ENCODE measurements at places on chromosomes 16 and 17.

- no peak for DNase-seq
Observed at GRCh38 chr17:27540318-27541101, 84.3 kb downstream of the KSR1 start.

- no peak for DNase-seq
Observed at GRCh38 chr16:72179204-72179970, 7.4 kb upstream of the PMFBP1 start.

DNA sequence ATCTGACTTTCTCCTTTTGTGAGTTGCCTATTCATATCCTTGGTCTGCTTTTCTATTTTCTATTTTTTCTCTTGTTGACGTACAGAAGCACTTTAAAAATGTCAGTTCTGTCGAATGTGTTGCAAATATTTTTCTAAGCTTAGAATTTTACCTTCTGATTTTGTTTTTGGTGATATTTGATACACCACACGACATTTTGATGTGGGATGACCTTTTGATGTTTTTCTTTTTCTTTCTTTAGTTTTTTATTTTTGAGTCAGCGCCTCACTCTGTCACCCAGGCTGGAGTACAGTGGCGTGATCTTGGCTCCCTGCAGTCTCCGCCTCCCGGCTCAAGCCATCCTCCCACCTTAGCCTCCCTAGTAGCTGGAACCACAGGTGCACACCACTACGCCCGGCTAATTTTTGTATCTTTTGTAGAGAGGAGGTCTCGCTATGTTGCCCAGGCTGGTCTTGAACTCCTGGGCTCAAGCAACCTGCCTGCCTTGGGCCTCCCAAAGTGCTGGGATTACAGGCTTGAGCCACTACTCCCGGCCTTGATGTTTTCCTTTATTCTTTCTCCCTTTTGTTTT lies 39.6 kb downstream of the WSB1 start:
- no peak for DNase-seq

DNA sequence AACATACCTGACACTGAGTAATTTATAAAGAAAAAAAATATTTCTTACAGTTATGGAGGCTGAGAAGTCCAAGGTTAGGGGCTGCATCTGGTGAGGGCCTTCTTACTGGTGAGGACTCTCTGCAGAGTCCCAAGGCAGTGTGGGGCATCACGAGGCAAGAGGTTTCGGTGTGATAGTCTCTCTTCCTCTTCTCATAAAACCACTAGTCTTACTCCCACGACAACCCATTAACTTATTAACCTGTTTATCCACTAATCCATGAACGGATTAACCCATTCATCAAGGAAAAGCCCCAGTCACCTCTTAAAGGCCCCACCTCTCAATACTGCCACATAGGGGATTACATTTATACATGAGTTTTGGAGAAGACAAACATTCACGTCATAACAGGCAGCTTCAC lies 20.1 kb downstream of the CIITA start:
- no peak for DNase-seq

- DNase-seq: no peak
Observed at GRCh38 chr17:12982224-12982623, 35.6 kb downstream of the ELAC2 start.

- DNase-seq: no peak
Observed at GRCh38 chr17:55433629-55434422, 12.2 kb upstream of the MMD start.

GRCh38 chr16:8194794-8195193 lies 395.5 kb downstream of the TMEM114 start:
- DNase-seq: no peak

- no peak for DNase-seq
Observed at GRCh38 chr16:12584488-12585233, 219.0 kb downstream of the CPPED1 start.

DNA sequence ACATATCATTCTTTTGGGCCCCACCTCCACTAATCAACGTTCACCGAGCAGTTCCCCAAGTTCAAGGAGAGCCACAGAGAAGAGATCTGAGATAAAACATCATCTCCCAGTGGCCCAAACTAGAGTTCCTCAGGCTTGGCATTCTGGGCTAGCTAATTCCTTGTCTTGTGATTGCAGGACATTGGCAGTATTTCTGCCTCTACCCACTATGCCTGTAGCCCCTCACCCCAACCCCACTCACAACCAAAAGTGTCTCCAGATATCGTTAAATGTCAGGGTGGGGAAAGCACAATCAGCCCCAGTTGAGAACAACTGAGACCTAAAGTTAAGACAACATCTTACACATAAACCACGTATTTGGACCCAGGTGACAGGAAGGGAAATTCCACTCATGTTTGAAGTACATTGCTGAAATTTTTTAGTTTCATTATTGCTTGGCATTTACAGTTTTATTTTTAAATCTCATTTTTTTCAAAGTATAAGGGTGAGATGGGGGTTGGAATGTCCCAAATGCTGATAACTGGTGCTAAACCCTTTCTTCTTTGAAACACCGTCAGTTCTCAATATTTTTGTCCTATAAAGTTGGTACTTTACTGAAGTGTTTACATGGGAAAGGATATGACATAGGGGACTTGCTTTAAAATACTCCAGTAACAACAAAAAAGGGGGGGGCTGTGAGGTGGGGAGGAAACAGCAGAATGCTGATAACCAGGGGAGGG lies 13.6 kb downstream of the ZC3H7A start:
- no peak for DNase-seq

GRCh38 chr16:10945065-10945787 lies 862 bp downstream of the CLEC16A start:
- no peak for DNase-seq

- DNase-seq: no peak
Observed at GRCh38 chr17:41625602-41626001, 1.2 kb upstream of the KRT17 start.

DNA sequence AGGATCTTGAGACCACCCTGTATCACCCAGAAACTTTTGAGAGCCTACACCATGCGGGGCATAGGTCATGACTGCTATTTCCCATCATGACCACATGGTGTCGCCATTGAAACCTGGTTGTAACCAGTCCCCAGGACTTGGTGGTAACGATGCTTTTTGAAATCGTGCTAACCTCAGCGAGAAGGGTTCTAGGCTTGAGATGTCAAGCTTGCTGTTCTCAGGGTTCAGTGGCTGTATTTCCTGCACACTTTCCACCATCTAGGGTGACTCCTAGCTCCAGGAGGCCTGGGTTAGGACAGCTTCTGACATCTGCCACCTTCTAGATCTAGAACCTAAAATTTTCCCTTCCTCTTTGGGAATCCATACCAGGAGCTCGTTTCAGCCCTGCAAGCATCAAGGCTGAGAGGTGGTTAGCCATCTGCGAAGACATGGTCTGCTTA lies 13.0 kb upstream of the SPNS3 start:
- peak; percentile 47 for DNase-seq

GRCh38 chr16:52603015-52603414 lies 56.1 kb upstream of the TOX3 start:
- no peak for DNase-seq

DNA sequence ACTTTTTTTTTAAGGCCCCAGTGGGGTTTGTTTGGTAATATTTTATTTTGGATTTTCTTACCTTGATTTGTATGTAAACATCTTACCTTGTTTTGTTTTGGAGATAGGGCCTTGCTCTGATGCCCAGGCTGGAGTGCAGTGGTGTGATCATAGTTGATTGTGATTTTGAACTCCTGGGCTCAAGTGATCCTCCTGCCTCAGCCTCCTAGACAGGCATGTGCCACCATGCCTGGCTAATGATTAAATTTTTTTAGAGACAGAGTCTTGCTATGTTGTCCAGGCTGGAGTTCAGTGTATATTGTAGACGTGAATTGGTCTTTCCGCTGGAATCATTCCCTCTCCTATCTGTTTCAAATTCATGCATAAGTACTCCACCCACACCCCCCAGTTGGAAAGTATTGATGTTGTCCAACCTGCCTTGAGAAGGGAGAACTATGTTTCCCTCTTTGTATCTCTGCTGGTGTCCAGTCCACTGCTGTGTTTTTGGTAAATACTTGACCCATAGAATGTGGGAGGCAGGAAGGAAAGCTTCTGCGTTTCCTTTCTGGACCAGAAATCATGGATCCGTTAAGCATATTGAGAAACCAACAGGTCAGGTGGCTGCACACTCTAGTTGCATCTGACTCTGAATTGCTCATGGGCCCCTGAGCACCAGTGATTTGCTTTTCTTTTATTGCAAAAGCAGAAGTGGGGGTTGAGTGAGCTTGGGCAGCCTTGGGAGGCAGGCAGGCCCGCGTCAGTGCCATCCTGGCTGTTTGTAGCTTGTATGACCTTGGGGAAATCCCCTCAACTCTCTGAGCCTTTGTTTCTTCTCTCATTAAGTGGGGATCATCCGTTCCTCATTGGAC lies 25.0 kb downstream of the RMI2 start:
- no peak for DNase-seq

GRCh38 chr16:27228621-27229501 lies 25.5 kb downstream of the KDM8 start:
- no peak for DNase-seq

GRCh38 chr17:66814026-66814425 lies 20.9 kb upstream of the CACNG5 start:
- no peak for DNase-seq

- no peak for DNase-seq
Observed at GRCh38 chr16:13351181-13351580, 449.8 kb downstream of the SHISA9 start.

DNA sequence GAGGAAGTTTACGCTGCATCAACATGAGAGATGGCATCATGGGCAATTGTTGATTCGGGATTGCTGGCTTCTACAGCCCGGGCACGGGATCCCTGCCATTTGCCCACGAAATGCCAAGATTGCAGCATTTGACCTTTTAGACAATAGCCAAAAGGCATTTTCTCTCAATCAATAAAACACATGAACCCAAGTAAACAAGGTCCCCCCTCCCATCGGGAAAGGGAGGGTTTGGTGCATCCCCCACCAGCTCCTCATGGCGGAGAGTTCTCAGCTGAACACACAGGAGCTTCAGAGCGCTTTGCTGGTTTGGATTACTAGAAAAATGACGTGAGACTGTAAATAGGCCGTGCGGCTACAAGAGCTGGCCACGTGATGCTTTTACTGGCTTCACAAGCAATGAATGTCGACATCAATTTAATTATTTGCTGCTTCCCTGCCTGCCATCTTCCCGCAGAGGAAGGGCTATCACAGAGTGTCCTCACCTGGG lies 147.6 kb downstream of the C16orf95 start:
- no peak for DNase-seq

GRCh38 chr16:49986351-49987124 lies 38.5 kb upstream of the CNEP1R1 start:
- no peak for DNase-seq

- no peak for DNase-seq
Observed at GRCh38 chr17:31869797-31870568, 10.9 kb upstream of the COPRS start.

GRCh38 chr16:50699326-50700159 lies 6.1 kb downstream of the NOD2 start:
- no peak for DNase-seq

DNA sequence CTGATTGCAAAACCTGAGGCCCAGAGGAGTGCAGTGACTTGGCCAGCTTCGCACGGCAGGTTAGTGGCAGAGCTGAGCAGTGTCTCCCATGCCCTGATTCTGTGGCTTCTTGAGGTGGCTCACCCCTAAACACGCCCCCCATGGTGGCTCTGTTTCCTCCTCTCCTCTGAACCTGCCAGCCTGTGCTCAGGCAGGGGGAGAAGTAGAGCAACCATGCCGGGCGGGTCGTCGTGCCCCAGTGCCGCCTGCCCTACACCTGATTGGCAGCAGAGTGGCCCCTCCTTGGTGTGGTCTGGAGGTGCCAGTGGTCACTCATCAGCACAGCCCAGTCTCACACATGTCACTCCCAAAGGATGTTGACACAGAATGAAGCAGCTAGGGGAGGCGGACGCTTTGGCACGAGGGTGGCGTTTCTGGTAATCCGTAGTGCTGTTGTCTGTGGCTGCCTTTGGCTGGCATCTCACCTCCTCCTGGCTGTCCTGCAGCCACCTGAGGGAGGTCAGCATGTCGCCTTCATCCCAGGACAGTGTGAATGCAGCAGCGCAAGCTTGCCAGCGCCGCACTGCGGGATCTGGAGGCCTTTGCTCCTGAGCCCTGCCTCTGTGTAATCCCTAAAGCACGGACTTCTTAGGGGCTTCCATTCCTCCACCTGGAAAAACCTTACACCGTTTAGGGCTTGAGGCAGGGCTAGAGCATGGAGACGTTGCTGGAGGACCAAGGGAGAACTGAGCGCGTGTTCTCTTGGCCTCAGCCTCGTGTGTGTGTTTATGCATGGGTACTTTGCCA lies 294.7 kb downstream of the SEC14L1 start:
- no peak for DNase-seq

GRCh38 chr16:86939609-86940008 lies 361.3 kb downstream of the FOXL1 start:
- no peak for DNase-seq

DNA sequence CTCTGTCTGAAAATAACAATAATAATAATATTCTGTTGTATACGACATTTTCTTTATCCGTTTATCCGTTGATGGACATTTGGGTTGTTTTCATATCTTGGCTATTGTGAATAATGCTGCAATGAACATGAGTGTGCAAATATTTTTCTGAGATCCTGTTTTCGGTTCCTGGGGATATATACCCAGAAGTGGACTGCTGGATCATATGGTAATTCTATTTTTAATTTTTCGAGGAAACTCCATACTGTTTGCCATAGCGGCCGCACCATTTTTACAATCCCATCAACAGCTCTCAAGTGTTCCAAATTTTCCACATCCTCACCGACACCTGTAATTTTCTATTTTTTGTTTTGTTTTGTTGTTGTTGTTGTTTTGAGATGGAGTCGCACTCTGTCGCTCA lies 5.3 kb upstream of the PRSS41 start:
- DNase-seq: no peak

DNA sequence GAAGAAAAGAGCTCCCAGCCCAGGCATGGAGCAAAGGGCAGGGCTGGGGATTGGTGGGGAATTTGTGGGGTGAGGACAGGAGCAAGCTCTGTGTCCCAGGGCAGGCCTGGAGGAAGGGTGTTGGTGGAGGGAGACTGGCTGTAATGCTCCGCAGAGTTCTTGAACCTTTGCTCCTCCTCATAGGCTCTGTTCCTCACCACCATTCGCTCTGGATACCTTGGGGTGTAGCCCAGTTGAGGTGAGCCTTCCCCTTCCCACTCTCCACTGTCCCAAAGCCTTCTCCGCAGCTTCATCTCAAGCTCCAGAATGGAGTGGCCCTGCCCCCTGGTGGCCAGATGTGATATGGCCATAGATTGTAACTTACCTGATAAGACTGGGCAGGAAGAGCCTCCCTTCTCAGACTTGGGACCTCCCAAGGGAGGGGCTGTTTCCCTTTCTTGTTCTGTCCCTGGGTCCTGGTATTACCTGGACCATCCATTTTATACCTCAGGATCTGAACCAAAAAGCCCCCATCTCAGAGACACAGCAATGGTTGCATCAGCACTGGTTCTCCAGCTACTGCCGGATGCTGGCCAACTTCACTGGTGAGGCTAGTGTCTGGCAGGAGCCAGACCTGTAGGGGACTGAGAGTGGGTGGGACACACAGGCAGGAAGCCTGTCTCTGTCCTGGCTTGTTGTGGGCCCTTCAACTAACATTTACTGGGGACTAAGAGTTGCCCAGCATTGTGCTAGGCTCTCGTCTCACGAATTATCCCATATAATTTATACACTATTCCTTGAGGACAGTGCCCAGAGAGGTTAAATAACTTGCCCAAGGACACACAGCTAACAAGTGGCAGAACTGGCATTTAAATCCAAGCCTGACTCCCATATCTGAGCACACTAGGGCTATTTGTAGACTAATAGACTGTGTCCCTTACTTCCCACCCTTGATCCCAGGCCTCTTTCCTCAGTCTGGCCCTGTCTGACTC lies 19.1 kb upstream of the STAC2 start:
- peak; percentile 79 for DNase-seq
